Psoas muscle (tissue), 8 donors: ENCODE measurements at places on chromosomes 6 and 20. TPM values are rescaled to one million over a fixed set of nuclear protein-coding genes. Genes with fewer than 3 reads are reported as not detected.

The TFAP2C gene
- polyA plus RNA-seq: 0.04 TPM

The OR2H1 gene
- not detected for polyA plus RNA-seq

The HTR1E gene
- not detected for polyA plus RNA-seq

The ZNF311 gene
- polyA plus RNA-seq: not detected

The CDH26 gene
- polyA plus RNA-seq: 0.62 TPM

The CYB5R4 gene
- 20.3 TPM for polyA plus RNA-seq

The VGLL2 gene
- polyA plus RNA-seq: 13.1 TPM

The EBF4 gene
- polyA plus RNA-seq: 0.52 TPM

The MYH7B gene
- 15.0 TPM for polyA plus RNA-seq

The RIPPLY2 gene
- 0.59 TPM for polyA plus RNA-seq
